Stimulated activated naive CD4-positive, alpha-beta T cell treated with Interleukin-2 at 50 U/mL for 16 hours (primary cell): ENCODE measurements at places on chromosomes 3 and 15.

DNA sequence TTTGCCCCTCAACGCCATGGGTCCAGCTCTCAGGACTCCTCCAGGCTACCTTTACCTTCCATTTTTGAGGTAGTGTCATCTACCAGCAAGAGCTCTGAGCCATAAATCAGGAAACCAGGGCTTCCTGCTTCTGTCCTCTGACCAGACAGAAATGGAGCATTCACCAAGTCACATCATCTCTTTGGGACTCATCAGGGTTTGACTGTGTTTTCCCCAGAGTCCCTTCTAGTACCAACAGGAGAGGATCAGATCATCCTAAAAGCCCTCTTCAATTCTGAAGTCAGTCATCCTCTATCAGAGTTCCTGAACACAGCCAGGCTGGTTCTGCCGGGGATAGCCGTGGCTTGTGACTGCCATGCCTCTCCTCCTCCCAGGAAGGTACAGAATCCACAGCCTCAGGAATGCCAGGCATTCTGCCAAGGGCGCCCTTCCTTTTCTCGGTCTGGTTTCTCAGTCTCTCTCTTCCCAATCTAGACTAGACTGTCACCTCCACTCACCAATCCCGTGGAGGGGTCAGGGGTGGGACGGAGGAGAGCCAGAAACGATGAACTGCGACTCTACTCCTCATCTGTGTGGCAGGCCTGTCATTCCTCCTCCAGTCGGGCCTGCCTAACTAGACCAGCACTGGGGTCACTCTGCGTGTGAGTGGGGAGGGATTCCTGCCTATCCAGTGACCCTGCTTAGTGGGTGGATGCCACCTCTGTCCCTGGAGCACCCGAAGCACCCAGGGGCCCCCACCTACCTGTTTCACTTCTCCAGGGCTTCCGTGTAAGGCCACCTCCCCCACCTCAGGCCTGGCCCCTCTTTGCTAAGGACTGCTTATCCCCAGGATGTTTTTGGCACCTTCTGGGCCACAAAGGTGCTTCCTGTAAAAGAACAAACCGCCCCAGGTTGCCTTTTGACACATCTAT is 30.9 kb downstream of the CCNL1 start:
- DNase-seq: peak; percentile 22

DNA sequence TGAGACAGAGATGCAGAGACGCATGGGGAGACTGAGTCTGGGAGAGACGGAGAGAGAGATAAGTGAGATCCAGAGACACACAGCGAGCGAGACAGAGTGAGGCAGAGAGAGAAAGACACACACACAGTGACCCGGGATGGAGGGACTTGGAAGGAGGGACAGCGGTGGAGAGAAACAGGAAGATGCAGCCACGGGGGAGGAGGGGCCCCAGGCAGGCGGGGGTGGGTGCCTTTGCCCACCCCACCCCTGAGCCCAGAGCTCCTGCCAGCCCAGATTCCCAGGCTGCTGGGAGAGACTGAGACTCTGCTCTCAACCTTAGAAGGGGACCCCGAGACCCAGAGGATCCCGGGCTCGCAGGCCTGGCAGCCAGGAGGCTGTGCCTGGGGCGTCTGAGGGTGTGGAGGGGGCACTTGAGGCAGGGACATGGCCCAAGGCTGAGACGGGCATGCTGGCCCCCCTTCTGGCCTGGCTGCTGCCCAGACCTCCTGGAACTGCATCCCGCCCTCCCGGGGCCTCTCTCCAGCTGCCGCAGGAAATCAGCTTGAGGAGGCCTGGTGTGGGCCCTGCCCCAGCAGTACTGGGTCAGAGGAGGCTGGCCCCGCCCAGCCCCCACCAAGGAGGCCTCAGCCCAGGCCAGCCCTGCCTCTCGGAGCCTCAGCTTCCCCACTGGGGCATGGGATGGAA is 18.1 kb downstream of the H1-8 start:
- DNase-seq: no peak

DNA sequence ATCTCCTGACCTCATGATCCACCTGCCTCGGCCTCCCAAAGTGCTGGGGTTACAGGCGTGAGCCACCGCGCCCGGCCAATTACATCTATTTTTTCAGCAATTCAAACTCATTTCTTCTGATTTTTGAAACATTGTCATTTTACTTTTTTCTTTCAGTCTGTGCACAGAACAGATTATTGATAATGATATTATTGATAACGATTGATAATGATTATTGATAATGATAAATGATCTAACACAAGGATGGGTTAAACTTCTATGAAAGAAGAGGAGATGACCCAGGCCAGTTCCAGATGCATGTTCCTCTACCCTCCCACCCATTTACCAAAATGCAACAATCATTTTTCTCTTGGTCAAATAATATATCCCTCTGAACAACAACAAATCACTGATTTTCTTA is 118.0 kb downstream of the CTNNB1 start:
- DNase-seq: no peak

- no peak for DNase-seq
Observed at GRCh38 chr3:122636697-122637096, 43.9 kb upstream of the PARP14 start.
